ENCODE measurements at places on chromosomes 13 and 19.

GRCh38 chr19:19385896-19386869 is 19.3 kb upstream of the GATAD2A start:
- no peak for DNase-seq

GRCh38 chr13:61002686-61003085 is 413.0 kb downstream of the PCDH20 start:
- no peak for DNase-seq

- DNase-seq, result no peak
These were observed 20.4 kb downstream of the DGKH start for GRCh38 chr13:42068886-42069285.

- no peak for DNase-seq
These were observed 82.6 kb downstream of the PCDH9 start for GRCh38 chr13:67147342-67148133.

DNA sequence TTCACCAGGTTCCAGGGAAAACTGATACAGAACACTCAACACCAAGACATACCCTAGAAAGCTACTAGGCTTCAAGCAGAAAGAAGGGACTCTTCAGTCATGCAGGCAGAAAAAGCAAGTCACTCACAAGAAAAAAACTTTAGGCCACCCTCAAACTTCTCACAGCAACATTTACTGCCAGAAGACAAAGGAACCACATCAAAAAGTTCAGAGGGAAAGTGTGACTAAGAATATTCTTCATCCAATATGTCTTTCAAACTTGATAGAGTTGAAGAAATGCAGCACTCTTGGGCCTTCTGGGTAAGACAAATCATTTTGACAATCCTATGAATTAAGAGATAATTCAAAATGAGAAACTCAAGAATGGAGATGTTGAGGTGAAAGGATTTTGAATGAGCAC is 7.7 kb downstream of the DZIP1 start:
- no peak for DNase-seq

- DNase-seq, result no peak
These were observed 2.1 kb upstream of the WASF3 start for GRCh38 chr13:26555413-26555812.

- no peak for DNase-seq
These were observed 7.7 kb downstream of the SLC25A30 start for GRCh38 chr13:45410466-45410865.

- DNase-seq, result no peak
These were observed 17.3 kb downstream of the PARP4 start for GRCh38 chr13:24495151-24495729.

GRCh38 chr13:72221276-72221962 is 354.4 kb upstream of the DACH1 start:
- DNase-seq, result no peak

- DNase-seq, result no peak
These were observed 1385.8 kb downstream of the PCDH9 start for GRCh38 chr13:65844266-65844841.

DNA sequence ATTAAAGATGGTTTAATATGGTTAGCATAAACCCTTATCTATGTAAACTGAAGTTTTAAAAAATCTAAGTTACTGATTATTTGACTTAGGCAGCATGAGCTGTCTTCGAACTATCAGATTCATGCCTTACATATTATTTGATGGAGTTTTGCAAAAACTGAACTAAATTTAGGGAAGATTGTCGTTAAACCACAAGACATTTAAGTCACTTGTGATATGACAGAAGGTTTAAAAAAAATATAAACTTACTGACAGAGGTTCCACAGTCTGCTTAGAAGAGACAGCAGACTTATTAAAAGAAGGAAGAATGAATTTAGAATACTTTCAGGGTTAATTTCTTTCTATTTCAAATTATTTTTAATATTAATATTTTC is 110.9 kb upstream of the FRY start:
- DNase-seq, result no peak

DNA sequence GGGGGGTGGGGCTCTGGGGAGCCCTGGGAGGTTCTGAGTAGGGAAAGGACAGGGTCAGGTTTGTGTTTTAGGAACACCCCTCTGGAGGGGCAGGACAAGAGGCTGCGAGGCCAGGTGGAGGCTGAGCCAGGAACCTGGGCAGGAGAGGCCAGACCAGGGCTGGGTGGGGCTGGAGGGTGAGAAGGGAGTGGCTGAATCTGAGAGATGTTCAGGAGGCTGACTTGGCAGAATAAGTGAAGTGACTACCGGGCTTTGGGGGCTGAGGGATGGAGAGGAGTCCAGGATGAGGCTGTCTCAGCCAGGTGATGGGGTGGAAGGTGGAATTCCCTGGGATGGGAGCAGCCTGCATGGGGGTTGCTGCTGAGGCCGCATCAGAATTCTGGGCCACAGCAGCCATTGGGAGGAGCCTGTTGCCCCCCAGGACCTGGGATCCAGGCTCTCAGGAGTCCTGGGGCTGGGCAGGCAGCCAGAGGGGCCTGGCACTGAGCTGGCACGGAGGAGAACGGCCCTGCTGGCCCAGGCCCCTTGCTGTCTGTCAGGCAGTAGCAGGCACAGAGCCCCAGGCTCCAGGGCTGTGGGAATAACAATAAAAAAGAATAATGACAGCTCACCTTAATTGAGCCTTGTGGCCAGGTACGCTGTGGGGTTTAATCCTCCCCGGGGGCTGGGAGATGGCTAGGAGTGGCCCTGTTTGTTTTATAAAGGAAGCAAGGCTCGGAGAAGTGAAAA is 3.3 kb downstream of the PPP5C start:
- DNase-seq, result no peak

- DNase-seq, result no peak
These were observed 3.0 kb upstream of the CCNP start for GRCh38 chr19:40229484-40229883.

DNA sequence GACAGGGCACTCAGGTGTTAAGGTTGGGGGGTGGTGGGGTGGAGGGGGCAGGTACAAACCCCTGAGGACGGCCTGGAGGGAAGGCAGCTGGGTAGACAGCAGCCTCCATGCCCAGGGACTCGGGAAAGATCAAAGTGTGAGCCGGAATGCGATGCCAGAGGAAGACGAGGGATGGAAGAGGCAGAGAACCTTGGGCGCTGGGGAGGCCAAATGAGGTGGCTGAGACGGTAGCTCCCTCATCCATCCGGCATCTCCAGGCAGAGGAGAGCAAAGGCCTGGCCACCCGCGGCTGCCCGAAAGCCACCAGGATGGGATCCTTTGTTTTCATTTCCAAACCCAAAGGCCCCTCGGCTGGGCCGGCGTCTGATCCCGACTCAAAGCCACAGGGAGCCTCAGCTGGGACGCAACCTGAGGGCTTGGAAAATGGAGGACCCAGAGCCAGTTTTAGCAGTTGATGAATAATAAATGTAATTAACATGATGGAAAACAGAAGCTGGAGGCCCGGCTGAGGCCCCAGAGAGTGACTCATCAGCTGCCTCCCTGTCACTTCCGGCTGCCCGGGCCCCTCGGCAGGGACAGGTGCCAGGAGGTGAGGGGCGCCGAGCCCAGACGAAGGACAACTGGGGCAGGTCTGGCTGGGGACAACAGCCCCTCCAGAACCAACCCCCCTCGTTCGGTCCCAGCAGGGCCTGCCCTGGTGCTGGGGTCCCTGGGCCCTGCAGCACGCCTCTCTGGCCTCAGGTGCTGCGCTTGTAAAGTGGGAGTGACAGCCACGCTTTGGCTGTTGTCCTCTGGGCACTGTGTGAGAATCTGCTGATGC is 61.6 kb downstream of the CEBPG start:
- DNase-seq, result no peak

- no peak for DNase-seq
These were observed 6.4 kb downstream of the AXL start for GRCh38 chr19:41225238-41226052.

DNA sequence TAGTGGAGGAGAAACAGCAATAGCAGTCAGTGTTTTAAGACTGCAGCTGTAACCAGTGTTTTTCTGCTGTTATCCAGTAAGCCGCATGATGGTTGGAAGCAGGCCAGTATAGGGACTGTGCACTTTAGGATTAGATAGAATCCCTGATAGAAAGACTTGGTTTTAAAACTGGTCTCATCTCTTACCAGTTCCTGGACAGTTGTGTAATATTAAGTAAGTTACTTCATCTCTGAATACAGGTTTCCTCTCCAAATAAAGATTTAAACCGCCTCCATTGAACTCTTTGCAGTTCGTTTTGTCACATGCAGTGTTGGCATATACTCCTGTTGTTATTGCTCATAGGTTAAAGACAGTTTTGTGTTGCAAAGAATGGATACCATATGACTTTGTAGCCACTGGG is 25.6 kb downstream of the URI1 start:
- DNase-seq, result no peak

GRCh38 chr19:13149628-13150186 is 468 bp downstream of the STX10 start:
- DNase-seq, result no peak

- DNase-seq, result no peak
These were observed 28.8 kb downstream of the FOXO1 start for GRCh38 chr13:40637643-40638042.

GRCh38 chr19:17074634-17075034 is 618 bp downstream of the HAUS8 start:
- DNase-seq, result no peak

DNA sequence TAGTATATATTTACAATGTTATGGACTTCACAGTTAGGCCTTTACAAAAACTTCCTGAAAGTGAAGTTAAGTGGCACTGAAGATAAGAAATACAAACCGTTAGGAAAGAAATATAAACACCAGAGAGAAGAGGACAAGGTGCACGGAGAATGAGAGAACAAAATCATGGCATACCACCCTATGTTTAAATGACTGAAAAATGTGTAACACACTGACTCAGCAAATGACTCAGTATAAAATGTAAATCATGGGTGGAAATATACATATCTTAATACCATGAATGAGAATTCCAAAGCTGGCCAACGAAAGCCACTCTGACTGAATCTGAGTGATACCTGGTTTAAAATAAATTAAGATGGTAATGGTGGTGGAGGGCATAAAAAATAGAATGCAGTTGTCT is 260.8 kb downstream of the DNAJC15 start:
- DNase-seq, result no peak

DNA sequence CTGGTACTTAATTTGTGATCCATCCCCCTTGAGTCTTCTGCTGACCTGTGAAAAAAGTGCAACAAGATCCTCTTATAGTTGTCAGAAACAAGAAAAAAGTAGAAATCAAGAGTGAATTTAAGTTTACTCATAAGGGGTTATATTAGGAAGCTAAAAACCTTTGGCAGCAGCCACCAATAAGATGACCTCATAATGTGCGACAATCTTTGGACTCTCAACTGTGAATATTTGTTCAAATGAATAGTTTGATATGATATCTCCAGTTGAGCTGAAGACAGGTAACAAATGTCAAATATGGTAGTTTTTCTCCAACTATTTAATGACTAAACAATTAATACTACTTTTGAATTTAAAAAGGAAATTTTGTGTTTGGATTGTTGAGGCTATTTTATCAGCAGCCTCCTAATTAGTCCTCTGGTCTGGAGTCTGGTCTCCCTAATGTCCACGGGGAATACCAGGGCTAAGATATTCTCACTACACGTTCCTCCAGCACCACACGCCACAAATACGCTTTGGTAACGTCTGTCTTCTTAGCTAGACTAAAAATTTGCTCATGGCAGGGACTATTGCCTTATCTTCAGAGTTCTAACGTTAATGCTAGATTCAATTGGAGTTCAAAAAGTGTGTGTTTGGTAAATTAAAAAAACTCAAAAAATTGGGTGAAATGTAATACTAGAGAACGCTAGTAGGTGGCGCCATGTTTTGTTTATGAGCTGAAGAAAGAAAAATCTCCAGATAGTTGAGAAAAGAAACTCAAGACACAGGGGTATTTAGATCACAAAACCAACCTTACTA is 51.0 kb upstream of the PDX1 start:
- DNase-seq, result no peak

GRCh38 chr13:109677206-109677605 is 109.2 kb downstream of the IRS2 start:
- no peak for DNase-seq

DNA sequence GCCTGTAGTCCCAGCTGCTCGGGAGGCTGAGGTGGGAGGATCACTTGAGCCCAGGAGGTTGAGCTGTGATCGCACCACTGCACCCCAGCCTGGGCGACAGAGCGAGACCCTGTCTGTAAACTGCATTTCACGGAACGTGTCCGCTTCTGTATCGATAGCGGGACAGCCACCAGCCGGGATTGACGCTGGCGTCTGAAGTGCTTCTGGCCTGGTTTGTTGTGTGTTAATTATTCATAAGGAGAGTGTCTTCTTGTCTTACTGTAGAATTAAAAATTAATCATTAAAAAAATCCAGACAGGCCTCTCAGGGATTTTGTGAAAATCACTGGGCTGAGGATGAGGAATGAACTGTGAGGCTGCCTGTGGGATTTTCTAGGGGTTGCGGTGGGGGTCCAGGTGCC is 16.2 kb upstream of the MISP start:
- no peak for DNase-seq

DNA sequence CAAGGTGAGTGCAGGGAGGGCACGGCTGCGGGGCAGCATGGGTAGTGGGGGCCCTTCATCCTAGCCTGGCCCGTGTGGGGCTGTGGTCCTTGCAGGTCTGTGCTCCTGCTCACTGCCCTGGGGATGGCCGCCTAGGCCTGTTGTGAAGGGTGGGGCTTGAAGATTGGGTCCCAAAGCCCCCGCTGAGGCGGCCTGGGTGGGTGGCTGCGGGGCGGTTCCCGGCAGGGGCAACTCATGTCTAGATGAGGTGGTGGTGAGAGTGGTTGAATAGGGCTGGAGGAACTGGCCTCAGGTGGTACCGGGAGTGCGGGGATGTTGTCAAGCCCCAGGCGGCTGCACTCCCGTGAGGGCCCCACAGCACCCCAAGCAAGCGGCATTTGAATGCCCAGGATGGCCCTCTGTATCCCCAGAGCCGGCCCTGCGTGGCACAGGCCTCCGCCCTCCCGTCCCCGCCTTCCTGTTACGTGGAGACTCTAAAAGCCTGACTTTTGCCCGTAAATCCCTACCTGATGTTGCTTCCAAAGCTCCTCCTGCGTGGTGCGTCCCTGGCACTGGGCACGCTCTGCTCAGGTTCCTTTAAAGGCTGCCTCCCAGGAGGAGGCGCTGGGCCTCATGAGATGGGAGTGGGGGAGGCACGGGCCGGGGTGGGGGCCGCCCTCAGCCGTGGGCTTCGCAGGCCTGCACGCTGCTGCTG is 15.0 kb downstream of the SPPL2B start:
- DNase-seq, result no peak

- DNase-seq, result no peak
These were observed 807.5 kb upstream of the ATXN8OS start for GRCh38 chr13:69300131-69300530.

DNA sequence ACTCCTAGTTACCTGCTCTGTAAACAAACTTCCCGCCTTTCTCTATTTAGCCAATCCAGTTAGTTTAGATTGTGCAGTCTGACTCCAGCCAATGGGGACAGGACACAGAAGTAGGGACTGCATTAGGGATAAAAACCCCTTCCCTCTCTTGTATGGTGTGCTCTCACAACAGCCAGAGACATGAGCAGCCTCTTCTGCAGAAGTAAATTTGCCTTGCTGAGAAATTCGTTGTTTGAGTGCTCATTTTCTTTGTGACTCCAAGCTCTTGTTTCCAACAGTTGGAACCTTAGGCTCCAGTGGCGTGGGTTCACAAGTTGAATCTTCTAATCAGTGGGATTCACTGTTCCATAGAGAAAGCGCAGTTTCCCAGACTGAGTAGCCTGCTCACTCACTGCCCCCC is 66.1 kb downstream of the ZNF93 start:
- no peak for DNase-seq

- DNase-seq, result no peak
These were observed 24.2 kb downstream of the ZNF607 start for GRCh38 chr19:37695144-37695899.

- DNase-seq, result no peak
These were observed 640.1 kb upstream of the KLF12 start for GRCh38 chr13:74774264-74774663.

Measured in amygdala (tissue), 56 donors.